CD8-positive, alpha-beta T cell (primary cell): ENCODE measurements at places on chromosomes 3 and 15.

- no peak for DNase-seq
Observed at GRCh38 chr3:136938334-136938733, 19.4 kb upstream of the IL20RB start.

DNA sequence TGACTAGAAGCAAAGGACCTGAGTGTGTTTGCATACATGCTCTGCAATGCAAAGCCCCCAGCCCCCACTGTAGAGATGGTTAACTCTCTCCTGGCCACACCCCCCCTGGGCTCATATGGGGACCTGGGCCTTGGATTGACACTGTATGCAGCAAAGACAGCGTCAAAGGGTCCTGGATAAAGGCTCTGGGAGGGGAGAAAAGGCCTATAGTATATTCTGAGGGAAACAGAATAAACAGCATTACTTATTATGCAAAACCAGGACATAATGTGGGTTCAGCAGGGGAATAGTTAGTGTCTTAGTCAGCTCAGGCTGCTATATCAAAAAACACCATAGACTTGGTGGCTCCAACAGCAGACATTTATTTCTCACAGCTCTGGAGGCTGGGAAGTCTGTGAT lies 158.7 kb downstream of the APBA2 start:
- DNase-seq: no peak

DNA sequence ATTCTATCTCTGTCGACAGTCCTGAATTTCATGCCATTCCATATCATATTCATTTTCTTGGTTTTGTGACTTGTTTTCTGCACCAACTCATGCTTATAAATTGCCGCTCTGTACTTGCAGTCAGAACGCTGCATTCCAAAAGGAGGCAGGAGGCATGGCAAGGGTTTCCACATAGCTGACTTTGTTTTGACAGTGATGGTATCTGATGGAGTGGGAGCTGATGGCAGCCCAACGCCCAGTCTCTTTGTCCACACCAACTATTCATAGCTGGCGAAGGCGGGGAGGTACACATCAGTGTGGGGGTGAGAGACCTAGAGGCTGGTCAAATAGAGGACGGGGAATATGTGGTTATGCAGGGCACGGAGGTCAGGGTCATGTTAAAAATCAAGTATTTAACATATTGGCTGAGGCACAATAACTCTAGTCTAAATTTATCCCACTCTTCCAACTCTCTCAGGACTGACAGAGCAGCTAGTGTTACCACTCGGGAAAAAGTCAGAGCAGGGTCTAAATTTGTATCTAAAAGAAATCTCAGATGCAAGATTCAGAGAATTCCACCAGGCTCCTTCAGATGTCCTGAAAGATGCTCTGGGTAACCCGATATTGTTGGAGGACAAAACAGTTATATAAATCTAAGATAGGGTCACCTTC lies 67.8 kb upstream of the ATP13A3 start:
- DNase-seq: no peak

GRCh38 chr15:73127302-73127936 lies 75.2 kb downstream of the NEO1 start:
- DNase-seq: no peak

DNA sequence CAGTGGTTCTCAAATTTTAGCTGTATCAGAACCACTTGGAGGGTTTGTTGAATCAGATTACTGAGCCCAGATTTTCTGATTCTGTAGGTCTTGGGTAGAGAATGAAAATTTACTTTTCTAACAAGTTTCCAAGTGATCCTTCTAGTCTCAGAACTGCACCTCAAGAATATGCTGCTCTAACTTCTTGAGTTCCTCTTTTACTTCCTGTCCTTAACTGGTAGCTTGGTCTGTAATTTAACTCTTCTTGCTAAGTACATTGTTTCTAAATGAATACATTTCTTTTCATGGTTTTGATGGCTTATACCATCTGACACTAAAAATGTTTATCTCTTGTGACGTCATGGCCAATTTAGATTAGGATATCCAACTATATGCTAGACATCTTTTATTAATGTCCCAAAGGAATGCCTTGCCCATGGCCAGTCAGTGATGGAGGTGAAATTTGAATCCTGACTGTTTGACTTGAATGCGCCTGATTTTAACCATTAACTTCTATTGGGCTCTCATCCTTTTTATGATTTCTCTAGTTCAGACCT lies 262.6 kb upstream of the NAALADL2 start:
- no peak for DNase-seq

DNA sequence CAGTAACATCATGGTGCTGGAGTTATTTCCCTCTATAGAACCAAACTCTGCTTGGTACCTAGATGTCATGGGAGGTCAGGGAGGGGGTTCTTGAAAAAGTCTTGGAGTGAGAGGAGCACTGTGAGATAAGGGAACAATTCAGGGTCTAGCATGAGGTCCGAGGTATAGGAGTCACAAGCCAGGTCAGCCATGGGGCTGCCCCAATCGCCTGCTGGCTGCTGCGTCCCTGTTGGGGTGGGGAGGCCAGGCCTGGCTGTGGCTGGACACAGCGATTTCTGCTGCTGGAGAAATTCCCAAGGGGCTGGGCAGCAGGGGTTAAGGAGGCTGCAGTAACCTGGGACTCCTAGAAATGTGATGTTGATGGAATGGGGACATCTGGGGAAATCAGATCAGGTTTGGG lies 44.9 kb downstream of the SUSD5 start:
- DNase-seq: no peak

- DNase-seq: no peak
Observed at GRCh38 chr3:4495294-4496086, 2.3 kb downstream of the ITPR1 start.

GRCh38 chr3:42991341-42992315 lies 12.5 kb downstream of the GASK1A start:
- DNase-seq: no peak

DNA sequence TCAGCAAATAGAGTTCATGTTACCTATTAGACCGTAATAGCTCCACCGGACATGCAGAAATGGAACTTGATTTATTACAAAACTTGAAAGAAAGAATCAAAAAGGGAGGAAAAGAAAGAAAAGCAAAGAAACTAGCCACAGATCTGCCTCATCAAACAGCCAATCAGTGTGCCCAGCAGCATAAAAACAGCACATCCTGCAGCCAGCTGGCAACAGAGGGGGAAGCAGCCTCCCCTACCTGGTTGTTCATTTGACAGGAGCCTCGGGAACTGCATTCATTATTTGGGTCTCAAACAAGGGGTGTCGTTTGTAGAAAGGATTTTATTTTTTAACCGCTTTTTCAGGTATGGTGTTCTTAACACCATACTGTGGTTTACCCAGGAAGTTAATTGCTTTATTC lies 181.5 kb upstream of the TOPAZ1 start:
- DNase-seq: no peak

GRCh38 chr3:156321945-156322344 lies 201.6 kb downstream of the KCNAB1 start:
- no peak for DNase-seq

DNA sequence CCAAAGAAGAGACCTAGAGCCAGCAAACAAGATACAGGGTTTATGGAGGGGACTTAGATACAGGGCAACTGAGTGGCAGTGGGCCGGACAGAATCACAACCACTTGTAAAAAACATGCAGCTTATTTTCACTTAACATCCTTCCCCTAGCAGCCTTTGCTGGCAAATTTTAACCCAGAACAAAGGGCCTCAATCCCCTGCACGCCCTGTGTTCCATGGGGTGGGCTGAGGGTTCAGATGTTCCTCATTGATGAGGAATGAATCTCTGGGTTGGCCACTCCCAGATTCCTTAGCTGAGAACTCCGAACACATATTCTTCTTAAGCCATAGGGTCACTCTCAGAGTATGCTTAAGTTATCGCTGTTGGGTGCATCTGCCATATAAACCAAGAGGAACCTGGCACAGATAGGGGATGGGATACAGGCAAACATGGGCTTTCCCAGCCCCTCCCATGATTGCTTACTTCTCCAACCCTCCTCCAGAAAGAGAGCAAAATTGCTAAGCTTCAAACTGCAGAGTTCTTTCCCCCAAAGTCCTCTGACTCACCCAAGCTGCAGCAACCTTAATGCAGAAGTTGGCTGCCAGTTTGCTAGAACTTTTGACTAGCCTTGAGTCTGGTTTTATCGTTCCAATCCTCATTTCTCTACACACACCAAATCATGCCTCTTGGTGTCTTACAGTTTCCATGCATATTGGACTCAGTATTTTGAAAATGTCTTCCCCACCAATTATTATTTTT lies 146.9 kb downstream of the CD47 start:
- peak; percentile 9 for DNase-seq

GRCh38 chr3:67015702-67016484 lies 17.8 kb downstream of the KBTBD8 start:
- no peak for DNase-seq
